ENCODE measurements at places on chromosomes 12 and 14.
A peak's percentile ranks its signal among the peaks of the same experiment; 100 is the strongest.

DNA sequence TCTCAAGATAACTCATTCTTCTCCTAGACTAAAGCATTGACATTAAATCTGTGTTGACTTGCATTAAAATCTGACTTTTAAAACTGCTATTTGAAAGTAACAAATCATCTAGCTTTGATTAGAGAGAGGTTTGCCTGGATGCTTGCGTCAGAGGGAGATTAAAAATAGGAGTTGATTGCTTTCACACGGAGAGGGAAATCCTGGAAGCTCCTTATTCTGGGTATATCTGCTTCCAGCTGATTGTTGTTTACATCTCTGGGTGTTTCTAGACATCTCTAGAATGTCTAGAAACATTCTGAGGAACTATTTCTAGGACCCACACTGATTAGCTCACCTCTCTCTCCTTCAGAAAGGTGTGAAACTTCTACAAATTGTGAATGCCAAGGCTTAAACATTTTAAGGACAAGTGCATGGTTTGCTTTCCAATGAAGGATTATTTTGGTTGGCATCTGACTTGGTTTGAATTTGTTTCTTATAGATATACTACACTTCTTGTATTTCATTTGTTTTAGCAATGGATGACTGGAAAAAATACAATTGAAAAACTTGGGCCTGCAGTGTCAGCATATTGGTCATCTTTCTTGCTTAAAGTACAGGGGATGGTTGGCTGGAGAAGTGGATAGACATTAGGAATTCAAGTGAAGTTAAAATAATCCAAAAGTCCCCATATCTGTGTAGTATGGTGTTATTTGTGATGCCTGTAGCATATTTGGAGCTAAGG, 2.1 kb downstream of the DIP2B start:
- DNase-seq: no peak

- no peak for DNase-seq
Observed at GRCh38 chr12:124694250-124694649, 126.8 kb upstream of the NCOR2 start.

DNA sequence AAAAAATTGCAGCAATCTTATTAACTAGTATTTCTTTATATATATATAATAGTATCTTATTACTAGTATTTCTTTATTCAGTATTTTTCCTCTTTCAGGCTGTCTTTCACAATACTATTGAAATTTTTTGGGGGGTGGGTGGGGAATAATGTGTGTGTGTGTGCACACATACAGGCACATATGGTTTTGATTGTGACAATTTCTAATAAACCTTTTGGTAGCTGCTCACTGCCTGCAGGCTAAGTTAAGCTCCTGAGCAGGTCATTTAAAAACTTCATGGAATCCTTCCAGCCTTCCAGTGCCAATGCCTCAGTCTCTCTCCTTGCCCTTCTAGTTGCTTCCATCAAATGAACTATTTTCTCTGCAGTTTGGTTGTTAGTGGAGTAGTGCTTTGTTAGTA, 490.1 kb downstream of the PCNX1 start:
- DNase-seq: no peak

DNA sequence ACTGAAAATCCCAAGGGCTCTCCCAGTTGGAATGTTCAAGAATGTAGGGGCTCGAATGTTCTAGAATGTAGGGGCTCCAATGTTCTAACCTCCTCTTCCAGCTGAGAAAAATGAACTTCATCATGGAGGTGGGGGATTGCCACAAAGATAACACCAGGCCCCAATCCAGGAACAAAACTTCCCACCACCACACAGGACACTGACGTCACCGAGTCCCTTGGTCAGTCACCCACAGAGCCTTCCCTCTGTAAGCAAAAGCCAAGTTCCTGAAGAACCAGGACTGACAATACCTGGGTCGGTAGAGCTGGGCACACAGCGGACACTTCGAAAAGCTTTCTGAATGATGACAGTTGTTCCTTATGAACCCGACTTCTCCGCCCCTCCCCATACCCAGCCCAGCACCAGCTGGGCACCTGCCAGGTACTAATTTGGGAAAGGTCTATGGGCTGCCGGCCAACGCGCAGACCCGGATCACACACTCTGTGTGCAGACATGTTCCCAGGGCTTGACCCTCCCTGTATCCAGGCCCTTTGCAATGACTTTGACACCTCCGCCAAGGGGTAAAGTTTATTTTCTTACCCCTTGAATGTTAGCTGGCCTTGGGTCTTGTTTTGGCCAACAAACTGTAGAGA, 18.9 kb downstream of the ITPK1 start:
- DNase-seq: no peak

- DNase-seq: no peak
Observed at GRCh38 chr14:24327303-24327702, 7.6 kb downstream of the ADCY4 start.

- DNase-seq: no peak
Observed at GRCh38 chr14:90756755-90757345, 59.4 kb downstream of the TTC7B start.

GRCh38 chr14:54207476-54208462, 189.0 kb upstream of the CDKN3 start:
- DNase-seq: no peak

- peak; percentile 91 for DNase-seq
Observed at GRCh38 chr12:62258941-62259630, 1.1 kb upstream of the USP15 start.

DNA sequence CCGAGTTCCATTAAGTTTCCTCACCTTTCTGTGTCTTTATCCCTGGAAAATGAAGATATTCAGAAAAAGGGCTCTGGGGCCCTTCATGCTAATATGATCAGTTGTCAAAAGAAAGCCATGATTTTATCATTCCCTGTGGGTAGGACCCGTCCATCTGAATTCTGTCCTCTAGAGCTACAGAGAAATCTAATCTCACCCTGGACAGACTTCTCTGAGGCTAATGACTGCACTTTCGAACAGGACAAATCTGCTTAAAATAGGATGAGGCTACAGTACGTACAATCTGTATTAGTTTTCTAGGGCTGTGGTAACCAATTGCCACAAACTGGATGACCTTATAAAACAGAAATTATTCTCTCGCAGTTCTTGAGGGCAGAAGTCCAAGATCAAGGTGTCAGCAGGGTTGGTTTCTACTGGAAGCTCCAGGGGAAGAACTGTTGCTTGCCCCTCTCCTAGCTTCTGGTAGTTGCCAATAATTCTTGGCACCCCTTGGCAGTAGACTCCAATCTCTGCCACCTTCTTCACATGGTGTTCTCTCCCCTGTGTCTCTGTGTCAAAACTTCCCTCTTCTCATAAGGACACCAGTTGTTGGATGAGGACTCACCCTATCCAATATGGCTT, 1.3 kb downstream of the AK7 start:
- no peak for DNase-seq

DNA sequence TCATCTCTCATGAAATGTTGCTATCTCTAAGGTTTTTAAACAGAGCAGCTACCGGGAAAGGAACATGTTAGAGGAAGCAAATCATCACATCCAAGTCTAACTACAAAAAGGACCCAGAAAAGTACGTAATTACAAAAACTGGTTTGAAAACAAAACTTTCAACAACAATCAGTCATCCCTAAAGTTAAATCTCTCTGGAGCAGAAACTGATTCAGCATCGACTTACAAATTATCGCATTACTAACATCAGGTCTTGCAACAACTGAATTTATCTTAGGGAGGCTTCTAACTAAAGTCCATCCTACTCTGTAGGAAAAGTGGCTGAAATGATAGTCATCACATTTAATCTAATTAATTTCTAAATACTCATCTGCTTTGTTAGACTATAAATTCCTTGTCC, 137.0 kb downstream of the MED13L start:
- DNase-seq: no peak

DNA sequence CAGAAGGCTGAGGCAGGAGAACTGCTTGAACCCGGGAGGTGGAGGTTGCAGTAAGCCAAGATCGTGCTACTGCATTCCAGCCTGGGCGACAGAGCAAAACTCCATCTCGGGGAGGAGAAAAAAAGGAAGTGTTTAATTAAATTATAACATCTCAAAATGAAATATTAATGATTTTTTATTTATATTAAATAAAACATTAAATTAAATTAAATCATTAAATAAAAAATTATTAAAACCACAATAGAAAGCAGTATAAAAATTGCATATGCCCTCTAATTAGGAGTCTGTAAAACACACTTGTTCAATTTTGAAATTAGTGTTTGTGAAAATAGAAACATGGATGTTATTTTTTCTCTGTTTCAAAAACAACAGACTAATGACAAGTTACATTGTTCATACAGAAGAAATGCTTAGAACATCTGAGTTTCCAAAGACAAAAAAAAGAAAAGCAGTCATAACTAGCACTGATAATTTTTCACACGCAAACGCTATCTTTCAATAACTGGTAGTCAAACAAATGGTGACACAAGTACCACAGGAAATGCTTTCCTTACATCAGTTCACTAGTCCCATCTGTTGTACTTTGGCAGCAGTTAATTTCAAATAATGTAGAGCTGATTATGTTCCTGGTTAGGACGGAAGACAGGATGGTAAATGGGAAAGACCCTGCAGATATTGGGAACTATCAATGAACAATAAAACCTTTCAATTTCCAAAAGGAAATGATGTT, 54.9 kb downstream of the HECTD4 start:
- no peak for DNase-seq
